ENCODE measurements at places on chromosomes 5 and 9. TPM values are rescaled to one million over a fixed set of nuclear protein-coding genes. Genes with fewer than 3 reads are reported as not detected.

DDX4 gene
- not detected for total RNA-seq

PCDHB12 gene
- 0.73 TPM for total RNA-seq

UIMC1 gene
- total RNA-seq = 12.7 TPM

CDH6 gene
- total RNA-seq = 0.93 TPM

PCDHGB1 gene
- total RNA-seq = 0.92 TPM

C5orf52 gene
- total RNA-seq = not detected

TOR2A gene
- total RNA-seq = 6.7 TPM

NME5 gene
- total RNA-seq = 0.65 TPM

HTR4 gene
- total RNA-seq = 0.10 TPM

CDH9 gene
- not detected for total RNA-seq

ADAMTS12 gene
- total RNA-seq = 1.2 TPM

FGF18 gene
- total RNA-seq = 0.27 TPM

SLCO6A1 gene
- total RNA-seq = not detected

PTPRD gene
- total RNA-seq = 3.1 TPM

S1PR3 gene
- total RNA-seq = 5.2 TPM

SOX30 gene
- total RNA-seq = not detected

PIK3R1 gene
- total RNA-seq = 153 TPM

IFNA13 gene
- total RNA-seq = not detected

TMEM252 gene
- total RNA-seq = not detected

ANKS6 gene
- total RNA-seq = 5.2 TPM

HAPLN1 gene
- not detected for total RNA-seq

KCNV2 gene
- not detected for total RNA-seq

GRIA1 gene
- total RNA-seq = 0.42 TPM

NOTCH1 gene
- total RNA-seq = 11.9 TPM

SPINK13 gene
- total RNA-seq = not detected

SHOC1 gene
- total RNA-seq = 0.14 TPM

CTSV gene
- not detected for total RNA-seq

ADRA1B gene
- 0.18 TPM for total RNA-seq

OR4F3 gene
- not detected for total RNA-seq

IFNK gene
- total RNA-seq = not detected

All from psoas muscle (tissue), 8 donors.